ENCODE measurements at places on chromosomes 3 and 15.
A peak's percentile ranks its signal among the peaks of the same experiment; 100 is the strongest.

DNA sequence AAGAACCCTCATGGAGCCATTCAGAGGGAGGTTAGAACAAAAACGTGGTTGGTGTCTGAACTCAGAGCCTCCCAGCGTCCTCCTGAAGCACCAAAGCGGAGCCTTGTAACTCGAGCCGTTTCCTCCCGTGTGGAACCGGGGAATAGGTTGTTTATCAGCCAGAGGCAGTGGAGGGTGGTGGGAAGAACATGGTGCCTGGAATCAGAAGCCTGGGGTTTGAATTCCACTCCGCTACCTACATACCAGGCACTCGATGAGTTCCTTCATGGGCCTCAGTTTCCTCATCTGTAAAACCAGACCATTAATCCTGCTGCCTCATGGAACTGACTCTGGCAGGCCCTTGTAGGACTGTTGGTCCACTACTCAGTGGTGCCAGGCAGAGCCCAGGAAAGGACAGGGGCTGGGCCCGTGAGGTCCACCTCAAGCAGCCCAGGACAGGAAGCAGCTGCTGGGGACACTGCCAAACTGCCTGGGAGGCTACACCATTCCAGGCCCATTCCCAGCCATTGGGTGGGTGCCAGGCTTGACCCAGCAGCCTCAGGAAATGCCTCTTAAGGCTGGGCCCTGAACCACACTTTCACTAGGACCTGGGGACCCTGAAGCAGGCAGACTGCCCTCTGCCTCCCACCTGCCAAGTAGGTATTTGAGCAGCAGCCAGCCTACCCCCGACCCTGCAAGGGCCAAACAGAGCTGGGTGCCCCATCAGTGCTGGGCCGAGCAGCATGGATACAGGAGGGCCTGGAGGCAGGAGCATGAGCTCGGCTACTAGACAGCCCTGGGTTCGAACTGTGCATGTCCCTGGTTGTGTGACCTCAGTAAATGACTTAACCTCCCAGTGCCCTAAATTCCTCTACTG lies 33.4 kb downstream of the PRKCD start:
- DNase-seq, result peak; percentile 54

DNA sequence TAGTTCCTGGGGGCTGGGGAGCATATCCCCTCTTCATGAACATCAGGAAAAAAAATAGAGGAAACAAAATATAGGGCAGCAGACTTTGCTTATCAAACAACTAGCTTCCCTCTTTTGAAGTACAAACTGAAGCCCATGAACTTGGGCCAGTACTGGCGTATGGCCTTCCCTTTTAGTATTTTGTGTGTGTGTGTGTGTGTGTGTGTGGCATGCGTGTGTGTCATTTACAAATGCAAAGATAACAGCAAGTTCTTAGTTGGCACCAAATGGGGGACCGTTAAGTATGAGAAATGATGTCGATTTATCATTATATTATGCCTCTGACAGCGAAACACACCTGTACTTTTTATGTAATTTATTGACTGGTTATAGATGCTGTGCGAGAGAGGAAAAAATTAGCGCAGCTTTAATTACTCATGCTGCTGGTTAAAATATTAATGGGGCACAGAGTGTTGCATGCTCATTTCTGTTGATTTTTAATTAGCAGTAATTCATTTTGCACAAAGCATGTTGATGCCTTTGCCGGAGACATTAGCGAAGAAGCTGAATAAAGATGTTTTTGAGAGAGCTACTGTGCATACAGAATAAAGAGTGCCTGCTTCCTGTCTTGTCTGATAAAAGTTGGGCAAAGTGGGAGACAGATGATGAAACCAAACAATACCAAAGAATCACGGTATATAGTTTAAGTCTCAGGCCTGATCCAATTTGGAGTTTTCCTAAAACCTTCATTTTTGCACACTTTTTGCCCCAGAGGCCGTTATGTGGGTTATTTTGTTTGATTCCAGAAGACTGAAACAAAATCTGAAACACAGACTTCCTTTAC lies 297.1 kb downstream of the SATB1 start:
- DNase-seq, result no peak

GRCh38 chr3:100171211-100171914 lies 57.1 kb upstream of the FILIP1L start:
- no peak for DNase-seq

DNA sequence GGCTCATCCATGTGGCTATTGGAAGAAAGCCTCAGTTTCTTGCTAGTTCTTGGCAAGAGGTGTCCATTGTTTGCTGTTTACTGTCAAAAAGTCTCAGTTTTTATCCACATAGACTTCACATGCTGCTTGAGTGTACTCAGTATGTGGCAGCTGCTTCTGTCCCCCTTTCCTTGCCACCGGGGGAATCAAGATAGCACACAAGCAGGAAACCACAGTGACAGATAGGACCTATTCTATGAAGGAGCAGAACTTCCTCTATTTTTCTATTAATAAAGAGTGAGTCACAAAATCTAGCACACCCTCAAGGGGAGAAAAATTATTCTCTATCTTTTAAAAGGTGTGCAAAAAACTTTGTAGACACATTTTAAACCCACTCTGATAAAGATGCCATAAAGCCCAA lies 121.4 kb upstream of the GMNC start:
- no peak for DNase-seq

DNA sequence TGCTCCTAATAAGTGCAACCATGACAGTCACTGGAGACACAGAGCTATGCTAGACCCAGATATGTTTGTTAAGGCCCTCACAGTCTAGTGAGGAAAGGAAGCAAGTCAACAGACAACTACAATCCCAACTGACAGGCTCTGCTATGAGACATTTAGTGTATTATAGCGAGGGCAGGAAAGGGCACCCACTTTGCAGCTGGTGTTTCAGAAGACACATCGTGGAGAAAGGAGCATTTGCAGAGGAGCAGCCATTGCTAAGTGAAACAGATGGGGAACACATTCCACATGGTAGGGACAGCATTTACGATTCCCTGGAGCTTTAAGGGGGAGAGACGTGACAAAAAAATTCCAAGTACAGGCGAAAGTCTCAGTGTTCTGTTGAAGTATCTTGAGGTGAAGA lies 685.6 kb downstream of the AGBL1 start:
- DNase-seq, result no peak

GRCh38 chr3:172626021-172626640 lies 84.7 kb downstream of the NCEH1 start:
- DNase-seq, result peak; percentile 59

DNA sequence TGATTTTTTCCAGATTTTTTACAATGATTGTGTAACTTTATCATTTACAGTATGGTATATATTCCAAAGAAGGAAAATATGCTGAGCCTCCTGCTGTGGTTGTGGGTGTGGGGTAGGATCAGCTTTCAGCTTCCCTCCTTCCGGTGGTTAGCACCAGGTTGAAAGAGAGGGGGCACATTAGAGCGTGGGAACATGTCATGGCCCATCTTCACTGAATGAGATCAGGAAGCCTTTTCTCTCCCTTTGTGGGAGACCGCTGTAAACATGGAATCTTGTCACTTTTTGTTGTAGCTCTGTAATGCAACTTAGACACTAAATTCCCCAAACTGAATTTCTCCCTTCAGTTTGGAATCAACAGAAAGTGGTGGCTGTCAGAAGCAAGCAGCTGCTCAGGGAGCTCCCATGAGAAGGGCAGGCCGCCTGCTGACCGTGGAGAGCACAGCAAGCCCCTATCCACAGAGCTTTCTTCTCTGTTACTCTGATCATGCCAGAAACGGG lies 86.7 kb upstream of the LIMD1 start:
- DNase-seq, result peak; percentile 58

DNA sequence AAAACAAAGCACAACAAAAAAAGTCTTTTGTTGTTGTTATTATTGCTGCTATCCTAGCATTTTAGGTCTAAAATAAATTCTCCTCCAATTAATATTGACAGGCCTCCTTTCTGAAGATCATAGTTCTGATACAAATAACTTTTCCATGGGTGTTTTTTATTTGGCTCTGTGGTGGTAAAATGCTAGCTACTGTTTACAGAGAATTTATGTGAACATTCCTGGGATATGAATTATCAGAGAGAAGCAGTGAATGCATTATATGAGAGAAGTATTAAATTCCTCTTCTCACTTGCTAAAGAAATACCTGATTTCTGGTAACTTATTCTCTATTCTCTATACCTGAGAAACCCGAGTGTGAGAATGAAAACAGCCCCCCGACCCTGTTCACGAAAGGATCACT lies 57.5 kb upstream of the TMCO5A start:
- DNase-seq, result no peak

- DNase-seq, result no peak
Observed at GRCh38 chr3:79654019-79654418, 113.8 kb downstream of the ROBO1 start.

GRCh38 chr3:41202834-41203345 lies 3.6 kb downstream of the CTNNB1 start:
- peak; percentile 71 for DNase-seq

DNA sequence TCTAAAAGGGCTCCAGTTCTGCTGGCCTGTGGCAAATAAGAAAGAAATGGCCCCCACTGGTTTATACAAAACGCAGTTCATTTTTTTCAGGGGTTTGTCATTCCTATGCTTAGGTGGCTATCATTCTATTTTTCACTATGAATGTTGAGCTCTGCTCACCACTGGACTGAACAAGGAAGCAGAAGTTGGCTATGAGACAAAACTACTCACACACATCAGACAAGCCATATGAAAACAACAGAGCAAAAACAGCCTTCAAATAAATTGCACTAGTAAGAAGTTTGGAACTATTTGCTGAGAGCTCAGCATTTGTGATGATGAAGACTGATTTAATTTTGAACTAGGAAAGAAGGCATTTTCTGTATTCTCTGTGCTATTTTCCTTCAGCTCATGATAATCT lies 328.5 kb downstream of the MECOM start:
- DNase-seq, result no peak

DNA sequence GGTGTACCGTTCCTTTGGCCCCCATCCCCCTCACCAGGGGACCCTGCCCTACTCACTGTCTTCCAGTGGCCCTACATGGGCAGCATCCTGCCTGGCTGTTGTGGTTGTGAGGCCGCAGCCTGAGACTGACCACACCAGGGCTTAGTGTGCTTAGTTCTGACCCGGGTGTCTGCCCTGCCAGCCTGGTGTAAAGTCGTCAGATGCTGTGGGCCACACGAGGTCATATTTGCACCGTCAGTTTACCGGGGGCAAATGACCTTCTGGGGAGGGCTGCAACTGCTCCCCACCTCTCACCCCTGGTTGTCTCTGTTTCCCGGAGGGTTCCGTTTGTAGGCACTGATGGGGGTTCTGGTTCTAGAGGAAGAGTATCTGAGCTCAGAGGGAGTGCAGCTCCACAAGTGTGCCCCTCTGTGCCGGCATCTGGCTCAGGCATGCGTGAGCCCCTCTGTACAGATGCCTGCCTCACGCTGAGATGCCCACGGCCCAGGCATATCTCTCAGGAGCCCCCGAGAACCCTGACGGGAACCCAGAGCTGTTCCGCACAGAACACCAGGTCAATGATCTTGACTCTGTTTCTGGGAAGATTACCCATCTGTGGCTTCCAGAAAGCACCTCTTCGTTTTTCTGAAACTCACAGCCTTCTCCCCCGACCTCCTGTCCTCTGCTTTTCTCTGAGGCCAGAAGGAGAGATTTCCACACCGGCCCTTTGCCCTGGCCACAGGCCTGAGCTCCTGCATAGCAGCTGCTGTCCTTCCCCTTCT lies 19.2 kb downstream of the KLF13 start:
- DNase-seq, result no peak

GRCh38 chr15:64667736-64668161 lies 107.6 kb downstream of the RBPMS2 start:
- DNase-seq, result no peak

DNA sequence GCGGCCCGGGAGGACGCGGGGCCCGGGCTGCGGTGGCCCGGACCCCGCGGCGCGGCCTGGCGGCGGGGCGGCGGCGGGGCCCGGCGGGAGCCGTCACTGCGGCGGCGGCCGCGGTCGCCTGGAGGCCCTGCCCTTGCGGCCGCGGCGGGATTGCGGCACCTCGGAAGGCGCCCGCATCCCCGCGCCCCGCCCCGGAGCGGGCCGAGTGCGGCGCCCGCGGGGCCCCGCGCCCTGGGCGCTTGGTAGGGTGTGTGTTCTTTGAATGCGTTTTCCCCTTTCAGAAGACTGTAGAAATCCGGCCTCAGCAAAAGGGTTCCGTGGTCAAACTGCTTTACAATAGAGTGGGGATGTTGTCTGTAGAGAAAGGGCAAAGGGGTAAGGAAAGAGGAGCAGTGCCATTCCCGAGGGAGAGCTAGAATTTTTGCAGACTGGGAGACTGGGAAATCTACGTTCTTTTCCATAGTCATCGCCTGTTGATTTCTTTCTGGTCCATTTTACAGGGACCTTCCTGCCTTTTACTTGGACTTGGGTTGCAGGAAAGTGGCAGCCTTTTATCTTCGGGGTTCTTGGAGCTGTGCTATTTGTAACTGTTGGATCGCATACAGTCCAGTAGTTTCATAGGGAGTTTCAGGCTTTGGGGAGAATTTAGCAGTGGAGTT lies 630 bp downstream of the SNRK start:
- no peak for DNase-seq

DNA sequence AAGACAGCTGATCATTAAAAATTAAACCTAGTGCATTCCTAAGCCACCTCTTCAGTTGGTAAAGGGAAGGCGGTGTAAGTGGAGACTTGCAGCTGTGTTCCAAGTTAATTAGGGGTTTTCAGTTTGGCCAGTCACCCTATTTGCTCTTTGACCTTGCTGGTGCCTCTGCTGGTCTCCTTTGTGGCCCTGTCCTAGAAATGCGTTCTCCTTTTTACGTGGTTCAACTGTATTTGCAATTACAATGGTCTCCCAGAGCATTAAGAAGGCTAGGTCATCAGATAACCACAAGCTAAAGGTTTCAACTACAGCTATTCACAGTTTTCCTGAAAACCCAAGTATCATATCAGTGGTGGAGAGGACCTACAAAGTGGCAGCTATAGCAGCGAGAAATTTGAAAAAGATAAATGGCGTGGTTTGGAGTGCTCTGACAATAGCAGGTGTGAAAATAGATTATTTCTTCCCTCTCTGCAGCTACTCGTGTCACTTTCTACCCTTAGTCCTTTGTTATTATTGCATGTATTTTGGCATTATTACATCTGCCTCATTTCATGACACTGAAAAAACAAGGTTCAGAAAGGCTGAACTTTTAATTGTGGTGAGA lies 203.5 kb upstream of the TBC1D5 start:
- DNase-seq, result no peak

GRCh38 chr3:32733631-32734229 lies 48.7 kb downstream of the CNOT10 start:
- DNase-seq, result peak; percentile 61

GRCh38 chr15:84598250-84598649 lies 2.6 kb upstream of the ZSCAN2 start:
- peak; percentile 6 for DNase-seq

GRCh38 chr3:160675566-160676124 lies 1.3 kb upstream of the ARL14 start:
- DNase-seq, result no peak

DNA sequence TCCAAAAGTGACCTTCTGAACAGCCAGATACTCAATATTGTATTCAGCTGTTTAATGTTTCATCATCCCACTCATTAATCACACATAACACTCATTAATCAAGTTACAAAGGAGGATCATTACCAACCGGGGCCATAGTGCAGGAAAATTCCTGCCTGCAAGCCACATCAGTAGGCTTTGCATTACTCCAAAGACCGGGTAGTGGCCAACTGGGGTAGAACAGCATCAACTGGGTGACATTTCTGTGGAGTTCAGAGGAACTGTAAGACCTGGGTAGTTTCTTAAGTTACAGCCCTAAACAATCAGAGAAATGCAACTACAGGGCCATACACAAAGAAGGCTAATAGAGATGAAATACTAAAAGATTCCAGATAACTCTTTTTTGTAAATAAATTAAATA lies 253.1 kb downstream of the WDR72 start:
- no peak for DNase-seq
